Neural crest cell (in vitro differentiated cells): ENCODE measurements at places on chromosomes 2 and 18. TPM values are rescaled to one million over a fixed set of nuclear protein-coding genes. Genes with fewer than 3 reads are reported as not detected.

- no peak for DNase-seq
- H3K4me1 ChIP-seq = no peaks in the 10 kb centered on the region
- H3K36me3 ChIP-seq = no peaks in the 10 kb centered on the region
- H3K27me3 ChIP-seq = no peaks in the 10 kb centered on the region
These were observed 469.9 kb upstream of the SMIM21 start for GRCh38 chr18:75897386-75897785.

DNA sequence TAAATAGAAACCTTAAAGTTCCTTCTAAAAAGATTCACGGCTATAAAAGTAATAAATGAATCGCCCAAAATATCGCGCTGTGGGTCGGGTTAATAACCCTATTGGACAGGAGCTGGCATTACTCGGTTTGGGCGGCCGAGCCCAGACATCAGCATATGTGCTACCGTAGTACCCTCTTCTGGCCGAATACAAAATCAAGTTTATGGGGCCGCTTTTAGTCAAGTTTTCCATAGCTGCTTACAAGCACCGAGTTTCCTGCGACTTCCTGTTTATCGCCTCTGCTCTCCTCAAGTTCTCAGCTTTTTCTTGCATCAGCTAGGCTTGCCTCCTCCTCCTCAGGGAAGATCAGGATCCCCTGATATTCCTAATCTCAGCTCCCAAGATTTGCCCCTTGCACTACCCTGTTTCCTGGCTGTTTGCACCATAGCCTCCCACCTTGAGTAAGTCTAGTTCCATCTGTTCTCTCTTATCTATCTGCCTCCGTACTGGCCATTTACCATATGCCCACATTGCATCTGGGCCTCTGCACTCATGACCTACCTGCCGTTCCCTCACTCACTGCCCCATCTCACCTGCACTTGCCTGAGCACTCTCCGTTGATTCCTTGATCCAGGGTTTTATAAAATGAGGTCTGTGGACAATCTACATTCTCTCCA lies 56.1 kb downstream of the SLC35F5 start:
- DNase-seq = no peak
- H3K4me3 ChIP-seq = no peak overlapping the region
- no peak overlapping the region for H3K27ac ChIP-seq

DNA sequence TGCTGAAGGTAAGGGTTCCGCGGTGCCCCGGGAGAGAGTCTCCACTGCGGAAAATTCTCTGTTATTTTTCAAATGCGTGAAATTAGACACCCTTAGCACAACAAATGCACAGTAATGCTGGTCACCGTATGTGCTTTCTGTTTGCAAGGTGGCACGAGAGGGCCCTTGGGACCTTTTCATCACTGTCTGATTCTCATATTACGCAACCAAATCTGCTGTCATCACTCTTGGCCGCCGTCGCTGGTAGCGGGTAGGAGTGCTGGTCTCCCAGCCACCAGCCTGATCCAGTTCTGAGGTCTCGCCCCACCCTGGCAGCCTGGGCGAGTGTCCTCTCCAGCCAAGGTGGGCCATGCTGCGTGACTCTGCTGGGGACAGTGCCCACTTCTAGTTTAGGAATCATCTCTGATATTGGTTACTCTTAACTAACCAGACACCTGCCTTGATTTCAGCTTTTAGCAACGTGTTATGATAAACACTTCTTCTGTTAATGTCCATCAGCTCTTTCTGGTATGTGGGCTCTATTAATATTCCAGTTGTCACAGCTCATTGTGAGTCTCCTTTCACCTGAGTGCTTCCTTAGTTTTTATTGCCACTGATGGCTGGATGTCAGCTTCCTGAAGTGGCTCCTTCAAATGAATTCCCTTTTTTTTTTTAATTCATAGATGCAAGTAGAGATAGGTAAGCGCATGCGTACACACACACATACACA lies 199.4 kb downstream of the GBX2 start:
- peaks cover 17% of the 10 kb centered on the region for H3K36me3 ChIP-seq
- DNase-seq = no peak
- no peak overlapping the region for H3K27ac ChIP-seq
- no peak overlapping the region for H3K4me3 ChIP-seq
- H3K27me3 ChIP-seq = no peaks in the 10 kb centered on the region

GRCh38 chr2:209661286-209661894 lies 110.2 kb upstream of the UNC80 start:
- H3K36me3 ChIP-seq = peaks cover 16% of the 10 kb centered on the region
- peak overlapping the region; percentile 90 for H3K4me3 ChIP-seq
- peak; percentile 47 for DNase-seq
- H3K27ac ChIP-seq = peak overlapping the region; percentile 100

- H3K27me3 ChIP-seq = peaks cover 9% of the 10 kb centered on the region
- H3K27ac ChIP-seq = peak overlapping the region; percentile 1
- peaks cover 20% of the 10 kb centered on the region for H3K4me1 ChIP-seq
- no peak overlapping the region for H3K4me3 ChIP-seq
- no peak for DNase-seq
- H3K36me3 ChIP-seq = no peaks in the 10 kb centered on the region
These were observed 44.7 kb upstream of the SNED1 start for GRCh38 chr2:240953426-240954410.

DNA sequence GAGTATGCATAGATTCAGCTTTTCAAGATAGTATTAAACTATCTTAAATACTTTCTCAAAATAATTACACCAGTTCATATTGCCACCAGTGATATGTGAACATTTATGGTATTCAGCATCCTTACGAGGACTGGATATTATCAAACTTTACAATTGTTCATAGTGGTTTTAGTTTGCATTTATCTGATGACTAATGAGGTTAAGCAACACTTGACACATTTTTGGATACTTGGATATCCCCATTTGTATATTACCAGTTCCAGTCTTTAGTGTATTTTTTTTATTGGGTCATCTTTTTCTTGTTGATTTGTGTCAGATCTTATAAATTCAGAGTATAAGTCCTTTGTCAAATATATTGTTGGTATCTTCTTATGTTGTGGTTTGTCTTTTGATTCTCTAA lies 128.4 kb downstream of the ASXL3 start:
- H3K27ac ChIP-seq = no peak overlapping the region
- no peak overlapping the region for H3K4me3 ChIP-seq
- no peaks in the 10 kb centered on the region for H3K27me3 ChIP-seq
- peaks cover 8% of the 10 kb centered on the region for H3K4me1 ChIP-seq
- no peak for DNase-seq
- no peaks in the 10 kb centered on the region for H3K36me3 ChIP-seq

DNA sequence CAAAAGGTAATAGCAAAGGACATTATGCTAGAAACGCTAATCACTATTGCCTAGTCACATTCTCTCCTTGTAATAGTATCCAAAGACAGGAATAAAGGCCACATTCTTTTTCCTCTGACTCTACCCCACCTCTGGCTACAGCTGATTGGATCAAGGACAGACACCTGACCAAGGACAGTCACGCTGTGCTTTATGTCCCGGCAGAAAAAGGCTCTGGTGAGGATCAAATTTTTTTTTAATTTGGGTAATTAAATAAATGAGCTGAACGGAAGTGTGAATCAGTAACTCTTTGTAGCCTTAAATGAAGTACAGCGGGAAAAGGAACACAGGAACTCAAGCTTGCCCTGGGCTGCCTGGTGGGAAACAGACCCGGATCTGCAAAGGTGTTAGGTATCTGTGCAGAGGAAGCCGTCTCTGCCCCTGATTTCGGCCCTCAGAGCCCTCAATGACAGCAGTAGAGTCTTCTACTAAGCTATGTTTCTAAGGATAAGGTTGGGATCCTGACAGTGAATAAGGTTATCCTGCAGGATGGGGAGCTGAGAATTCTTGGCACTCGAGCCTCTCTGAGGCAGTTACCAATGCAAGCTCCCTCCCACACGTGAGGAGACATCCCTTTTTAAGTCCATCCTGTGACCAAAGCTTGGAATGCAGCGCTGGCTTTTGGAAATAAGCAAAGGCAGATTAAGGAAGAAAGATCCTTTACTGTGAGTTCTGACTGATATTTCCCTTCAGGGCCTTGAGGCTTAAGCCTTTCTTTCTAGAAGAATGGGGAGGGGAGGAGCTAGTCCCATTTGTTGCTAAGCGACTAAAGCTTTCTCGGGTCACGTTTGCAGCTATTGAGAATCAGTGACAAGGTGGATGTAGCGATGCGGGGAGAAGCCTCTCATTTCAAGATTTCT lies 37.8 kb upstream of the IKZF2 start:
- H3K36me3 ChIP-seq = peaks cover 3% of the 10 kb centered on the region
- H3K27me3 ChIP-seq = no peaks in the 10 kb centered on the region
- H3K27ac ChIP-seq = peak overlapping the region; percentile 88
- H3K4me1 ChIP-seq = peaks cover 30% of the 10 kb centered on the region
- peak; percentile 8 for DNase-seq

DNA sequence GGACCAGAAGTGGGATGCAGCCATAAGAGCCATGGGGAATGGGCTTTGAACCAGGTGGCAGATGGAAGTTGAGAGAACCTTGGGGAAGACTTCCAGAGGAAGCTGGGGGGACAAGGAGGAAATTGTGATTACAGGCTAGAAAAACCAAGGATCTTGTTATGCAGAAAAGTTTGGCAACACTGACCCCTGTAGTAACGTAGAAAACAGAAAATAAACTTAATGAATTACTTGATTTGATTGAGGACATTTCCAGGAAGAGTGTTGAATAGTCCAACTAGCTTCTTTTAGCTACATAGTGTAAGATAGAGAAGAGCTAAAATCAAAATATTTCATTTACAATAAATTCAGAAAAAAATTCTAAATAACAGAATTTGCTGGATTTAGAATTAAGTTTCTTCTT lies 91.9 kb upstream of the GPC1 start:
- H3K4me1 ChIP-seq = peaks cover 8% of the 10 kb centered on the region
- DNase-seq = no peak
- no peaks in the 10 kb centered on the region for H3K27me3 ChIP-seq
- H3K4me3 ChIP-seq = no peak overlapping the region
- no peak overlapping the region for H3K27ac ChIP-seq
- peaks cover 4% of the 10 kb centered on the region for H3K36me3 ChIP-seq

- H3K27me3 ChIP-seq = no peaks in the 10 kb centered on the region
- no peak for DNase-seq
- peaks cover 35% of the 10 kb centered on the region for H3K4me1 ChIP-seq
- no peak overlapping the region for H3K4me3 ChIP-seq
- H3K36me3 ChIP-seq = peaks cover 2% of the 10 kb centered on the region
These were observed 72.6 kb downstream of the ACTR2 start for GRCh38 chr2:65300134-65300760.

- H3K4me3 ChIP-seq = no peak overlapping the region
- DNase-seq = no peak
- no peak overlapping the region for H3K27ac ChIP-seq
- H3K4me1 ChIP-seq = peaks cover 5% of the 10 kb centered on the region
- H3K36me3 ChIP-seq = no peaks in the 10 kb centered on the region
- peaks cover 9% of the 10 kb centered on the region for H3K27me3 ChIP-seq
These were observed 12.7 kb upstream of the CDK15 start for GRCh38 chr2:201793631-201794030.

DNA sequence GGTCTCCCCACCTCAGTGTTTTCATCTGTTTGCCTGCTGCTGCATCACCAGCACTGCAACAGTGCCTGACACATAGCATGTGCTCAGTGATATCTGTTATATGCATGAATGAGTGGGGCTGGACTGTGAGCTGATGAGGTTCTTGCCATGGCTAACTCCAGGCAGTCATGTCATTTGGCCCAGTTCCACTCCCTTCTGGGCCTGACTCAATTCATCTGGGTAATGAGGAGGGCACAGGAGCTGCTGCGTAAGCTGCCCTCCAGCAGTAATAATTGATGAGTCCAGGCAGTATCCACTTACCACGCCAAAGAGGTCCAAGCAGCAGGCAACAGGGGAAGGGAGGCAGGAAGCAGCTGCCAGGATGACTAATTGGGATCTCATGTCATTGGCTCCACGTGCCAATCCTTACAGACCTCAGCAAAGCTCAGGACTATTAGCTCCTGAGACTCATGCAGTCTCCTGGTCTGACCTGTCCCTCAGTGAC lies 34.1 kb upstream of the MAT2A start:
- no peaks in the 10 kb centered on the region for H3K36me3 ChIP-seq
- no peaks in the 10 kb centered on the region for H3K4me1 ChIP-seq
- H3K27ac ChIP-seq = no peak overlapping the region
- H3K27me3 ChIP-seq = no peaks in the 10 kb centered on the region
- no peak overlapping the region for H3K4me3 ChIP-seq
- no peak for DNase-seq

DNA sequence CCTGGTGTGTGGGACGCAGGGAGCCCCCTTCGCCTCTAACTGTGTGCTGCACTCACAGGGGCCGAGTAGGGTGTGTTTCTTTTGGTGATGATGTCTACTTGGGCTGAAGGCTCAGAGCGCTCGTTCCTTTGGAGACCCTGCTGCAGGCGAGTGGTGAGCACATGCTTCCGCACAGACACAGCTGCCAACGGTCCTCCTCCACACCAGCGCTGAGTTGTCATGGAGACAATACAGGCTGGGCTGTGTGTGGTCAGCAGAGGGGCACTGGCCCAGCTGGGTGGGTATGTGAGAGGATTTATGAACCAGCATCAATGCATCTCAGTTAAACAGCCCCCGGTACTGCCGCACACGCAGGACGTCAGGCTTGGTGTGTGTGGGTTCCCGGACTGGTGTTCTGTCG lies 143.5 kb downstream of the SH3RF3 start:
- H3K27ac ChIP-seq = no peak overlapping the region
- no peaks in the 10 kb centered on the region for H3K36me3 ChIP-seq
- peaks cover 1% of the 10 kb centered on the region for H3K4me1 ChIP-seq
- no peak for DNase-seq

GRCh38 chr2:159939946-159940345 lies 122.5 kb downstream of the PLA2R1 start:
- no peaks in the 10 kb centered on the region for H3K36me3 ChIP-seq
- no peak overlapping the region for H3K27ac ChIP-seq
- no peak for DNase-seq
- H3K4me1 ChIP-seq = no peaks in the 10 kb centered on the region

DNA sequence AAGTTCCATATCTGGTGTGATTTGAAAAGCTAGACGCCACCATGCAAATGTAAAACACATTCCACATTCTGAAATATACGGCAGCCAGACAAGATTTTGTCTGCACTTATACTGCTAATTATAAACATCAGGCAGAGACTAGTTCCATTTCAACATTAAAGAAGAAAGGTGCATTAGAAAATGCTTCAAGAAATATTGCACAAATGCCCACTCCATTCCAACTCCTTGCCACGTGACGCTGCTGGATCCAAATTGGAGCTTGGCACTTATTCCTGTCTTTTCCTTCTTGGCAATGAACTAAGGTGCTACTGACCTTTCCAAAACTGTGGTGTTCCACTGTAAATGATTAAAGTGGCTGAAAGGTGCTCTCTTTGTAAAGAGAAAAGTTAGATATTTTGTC lies 6.3 kb downstream of the COL6A3 start:
- H3K27ac ChIP-seq = no peak overlapping the region
- no peak for DNase-seq
- H3K4me3 ChIP-seq = no peak overlapping the region
- H3K27me3 ChIP-seq = peaks cover 45% of the 10 kb centered on the region

The GAL3ST2 gene
- 0.28 TPM in 1 of 2 replicates, not detected in the other for total RNA-seq

The IL1A gene
- total RNA-seq = not detected in 2 replicates

The ERFE gene
- 2.6 and 2.8 TPM in 2 replicates for total RNA-seq

The VWA3B gene
- not detected in 2 replicates for total RNA-seq

The EPC2 gene
- 31.6 and 35.3 TPM in 2 replicates for total RNA-seq

The IL36A gene
- total RNA-seq = not detected in 2 replicates

The CHRND gene
- total RNA-seq = 4.1 and 5.8 TPM in 2 replicates

The TXNDC2 gene
- not detected in 2 replicates for total RNA-seq

The ARHGAP28 gene
- 20.2 and 22.5 TPM in 2 replicates for total RNA-seq

The ASIC4 gene
- total RNA-seq = 1.0 and 1.5 TPM in 2 replicates

The CCDC102B gene
- 6.5 and 7.5 TPM in 2 replicates for total RNA-seq
